ENCODE measurements at places on chromosomes 13 and 19. TPM values are rescaled to one million over a fixed set of nuclear protein-coding genes. Genes with fewer than 3 reads are reported as not detected.

- no peak for DNase-seq
These were observed 38.1 kb downstream of the HTR2A start for GRCh38 chr13:46858776-46859175.

- no peak for DNase-seq
These were observed 3.2 kb upstream of the METTL21C start for GRCh38 chr13:102697929-102698648.

The ONECUT3 gene
- not detected for total RNA-seq

The CCDC8 gene
- 33.5 TPM for total RNA-seq
